Common myeloid progenitor, CD34-positive (primary cell): ENCODE measurements at places on chromosomes 16 and 17.

- no peak for DNase-seq
Measured at GRCh38 chr16:81394966-81395655, 49.5 kb upstream of the CMIP start.

GRCh38 chr16:2779151-2779920 is 2.3 kb upstream of the ELOB start:
- no peak for DNase-seq

DNA sequence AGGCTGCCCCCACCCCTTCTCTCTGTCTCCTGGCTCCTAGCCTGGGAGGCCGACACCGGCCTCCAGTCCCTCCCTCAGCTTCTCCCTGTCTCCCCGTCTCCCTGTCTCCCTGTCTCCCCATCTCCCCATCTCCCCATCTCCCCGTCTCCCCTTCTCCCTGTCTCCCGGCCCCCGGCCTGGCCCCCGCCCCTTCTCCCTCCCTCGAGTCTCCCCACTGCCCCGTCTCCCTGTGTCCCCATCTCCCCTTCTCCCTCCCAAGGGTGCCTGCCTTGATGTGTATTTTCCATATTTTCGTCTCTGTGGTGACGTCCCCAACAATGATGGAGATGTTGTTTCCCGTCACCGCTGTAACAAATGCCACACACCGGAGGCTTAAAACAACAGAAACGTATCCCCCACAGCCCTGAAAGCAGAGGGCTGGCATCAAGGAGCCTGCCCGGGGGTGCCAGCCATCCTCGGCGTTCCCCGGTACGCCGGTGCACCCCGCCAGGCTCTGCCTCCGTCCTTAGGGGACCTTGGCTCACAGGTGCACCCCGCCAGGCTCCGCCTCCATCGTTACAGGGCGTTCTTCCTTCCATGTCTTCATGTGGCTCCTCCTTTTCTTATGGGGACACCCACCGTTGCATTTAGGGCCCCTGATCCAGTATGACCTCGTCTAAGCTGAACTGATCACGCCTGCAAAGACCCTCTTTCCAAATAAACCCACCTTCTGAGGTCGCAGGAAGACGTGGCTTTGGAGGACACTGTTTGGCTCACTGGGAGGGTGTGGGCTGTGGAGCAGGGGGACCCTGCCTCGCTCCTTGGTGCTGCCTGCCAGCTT is 151.6 kb downstream of the NPIPB11 start:
- no peak for DNase-seq

GRCh38 chr16:79845734-79846135 is 245.2 kb upstream of the MAF start:
- peak; percentile 51 for DNase-seq

DNA sequence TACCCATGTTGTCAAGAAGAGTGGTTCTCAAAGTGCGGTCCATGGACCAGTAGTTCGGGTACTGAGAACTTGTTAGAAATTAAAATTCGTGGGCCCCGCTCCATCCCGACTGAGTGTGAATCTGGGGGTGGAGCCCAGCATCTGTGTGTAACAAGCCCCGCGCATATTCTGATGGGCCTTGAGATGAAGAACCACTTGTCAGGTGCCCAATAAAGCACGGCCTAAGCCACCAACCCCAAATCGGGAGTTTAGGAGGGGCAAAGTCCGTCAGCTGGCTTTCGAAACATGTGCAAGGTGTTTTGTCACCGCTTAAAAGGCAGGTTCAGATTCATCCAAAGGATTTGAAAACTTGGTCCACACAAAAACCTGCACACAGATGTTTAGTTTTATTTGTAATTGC is 29.5 kb downstream of the PSMD12 start:
- no peak for DNase-seq

DNA sequence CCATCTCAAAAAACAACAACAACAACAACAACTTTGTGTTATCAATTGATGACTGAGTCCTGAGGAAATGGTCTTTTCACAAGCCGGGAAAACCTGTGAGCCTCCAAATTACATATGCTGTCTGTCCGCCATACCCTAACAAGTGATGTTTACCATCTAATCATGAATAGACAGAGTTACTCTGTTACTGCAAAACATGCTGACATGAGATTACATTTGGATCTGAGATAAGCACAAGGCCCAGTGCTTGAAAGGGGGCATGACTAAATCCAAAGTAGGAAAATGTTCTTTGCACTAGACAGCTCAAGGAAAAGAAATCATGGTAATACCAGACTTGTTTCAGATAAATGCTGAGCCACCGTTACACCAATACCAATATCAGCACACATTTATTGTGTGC is 8.6 kb upstream of the ATXN1L start:
- no peak for DNase-seq

DNA sequence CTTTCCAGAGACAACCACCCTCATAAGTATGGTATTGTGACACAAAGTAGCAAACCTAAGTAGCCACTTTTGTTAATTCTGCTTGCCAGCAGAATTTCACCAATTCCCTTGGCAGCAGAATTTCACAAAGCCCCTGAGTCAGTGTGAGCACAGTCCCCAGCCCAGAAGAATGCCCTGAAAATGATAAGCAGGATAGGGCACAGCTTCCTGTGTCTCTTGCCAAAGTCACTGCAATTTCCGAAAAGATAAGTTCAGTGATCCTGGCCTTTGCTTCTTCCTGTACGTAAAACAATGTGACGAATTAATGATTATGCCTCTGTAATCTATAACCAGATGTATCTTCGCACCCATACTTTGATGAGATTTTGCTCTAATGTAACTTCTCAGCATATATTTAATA is 16.0 kb upstream of the WIPF2 start:
- peak; percentile 73 for DNase-seq

- DNase-seq = no peak
Measured at GRCh38 chr17:73934696-73935095, 268.8 kb upstream of the RPL38 start.

GRCh38 chr17:37842401-37842800 is 81.8 kb upstream of the TBC1D3K start:
- DNase-seq = no peak

DNA sequence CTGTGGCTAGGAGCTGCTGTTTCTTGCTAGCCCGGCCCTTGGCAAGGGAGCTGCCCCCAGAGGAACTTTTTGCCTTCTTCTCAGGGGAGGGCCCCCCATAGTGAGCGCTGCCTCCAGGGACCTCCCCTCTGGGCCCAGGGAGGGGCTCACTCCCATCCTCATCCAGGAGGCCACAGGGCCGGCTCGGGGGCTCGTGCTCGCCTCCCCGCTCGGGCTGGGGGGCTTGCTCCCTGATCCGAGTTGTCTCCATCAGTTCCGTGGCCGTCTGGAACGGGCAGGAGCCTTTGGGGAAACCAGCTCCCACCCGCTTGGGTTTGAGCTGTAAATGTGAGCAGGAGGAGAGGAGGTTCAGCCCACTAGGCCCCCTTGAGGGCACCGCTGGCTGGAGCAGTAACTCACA is 4.1 kb upstream of the SMIM5 start:
- no peak for DNase-seq

DNA sequence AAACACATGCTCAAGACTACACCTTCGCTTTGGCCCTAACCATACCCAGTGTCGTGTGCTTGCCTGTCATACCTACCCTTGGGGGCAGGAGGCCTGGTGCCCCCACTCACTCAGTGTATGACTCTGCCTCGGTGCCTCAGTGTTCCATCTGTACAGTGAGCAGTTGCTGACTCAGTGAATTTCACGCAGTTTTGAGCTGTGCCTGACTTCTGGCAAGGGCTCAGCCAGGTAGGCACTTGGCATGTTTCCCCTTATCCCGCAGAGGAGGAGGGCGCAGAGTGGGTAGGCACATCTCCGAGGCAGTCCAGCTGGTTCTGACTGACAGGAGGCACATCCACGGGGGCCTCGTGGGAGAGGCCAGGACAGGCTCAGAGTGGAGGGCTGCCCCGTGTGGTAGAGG is 148.9 kb upstream of the CIBAR2 start:
- no peak for DNase-seq

DNA sequence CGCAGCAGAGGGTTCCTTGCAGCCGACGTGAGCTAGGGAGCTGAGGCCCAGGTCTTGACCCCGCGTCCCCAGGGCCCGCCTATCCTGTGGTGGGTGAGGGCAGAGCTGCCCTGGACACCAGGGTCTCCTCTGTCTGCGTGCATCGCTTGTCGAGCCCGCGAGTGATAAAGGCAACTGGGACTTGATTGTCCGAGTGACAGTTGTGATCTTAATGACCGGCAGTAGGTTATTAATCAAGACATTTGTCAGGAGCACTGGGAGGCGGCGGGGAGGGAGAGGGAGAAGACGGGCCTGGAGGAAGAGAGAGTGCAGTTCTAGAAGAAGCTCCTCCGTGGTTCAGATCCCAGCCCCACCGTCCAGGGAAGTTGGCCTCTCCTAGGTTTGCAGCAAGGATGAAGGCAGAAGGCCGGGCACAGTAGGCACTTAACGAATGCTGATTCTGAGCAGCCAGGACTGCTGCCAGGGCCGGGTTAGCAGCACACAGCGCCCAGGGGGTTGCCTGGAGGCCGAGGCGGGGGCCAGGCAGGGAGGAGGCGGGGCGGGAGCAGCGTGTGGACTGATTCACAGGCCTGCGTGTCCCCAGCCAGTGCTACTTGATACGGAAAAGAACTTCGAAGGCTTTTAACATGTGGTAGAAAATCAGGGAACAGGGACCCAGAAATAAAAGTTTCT is 11.3 kb upstream of the GSE1 start:
- DNase-seq = no peak

DNA sequence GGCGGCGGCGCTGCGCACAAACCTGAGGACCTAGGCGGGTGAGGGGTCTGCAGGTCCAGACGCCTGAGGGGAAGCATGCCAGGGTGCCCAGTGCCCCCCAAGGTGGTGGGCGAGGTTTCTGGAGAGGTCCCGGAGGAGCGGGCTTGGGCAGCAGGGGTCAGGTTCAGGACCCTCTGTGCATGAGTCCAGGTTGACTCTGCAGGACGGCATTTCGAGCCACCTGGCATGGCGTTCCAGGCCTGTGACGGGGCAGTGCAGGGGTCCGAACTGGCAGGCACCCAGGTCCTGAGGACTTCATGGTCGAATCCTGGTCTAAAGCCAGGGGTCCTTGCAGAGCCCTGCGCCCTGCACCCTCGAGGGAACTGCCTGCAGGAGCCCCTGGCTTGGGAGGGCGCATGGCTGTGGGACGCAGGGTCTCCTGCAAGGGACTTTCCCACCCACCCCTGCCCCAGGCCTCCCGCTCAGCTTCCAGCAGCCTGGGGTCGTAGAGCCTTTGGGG is 3.5 kb downstream of the SLC16A3 start:
- no peak for DNase-seq

GRCh38 chr16:53356478-53357207 is 77.6 kb upstream of the RBL2 start:
- DNase-seq = no peak

DNA sequence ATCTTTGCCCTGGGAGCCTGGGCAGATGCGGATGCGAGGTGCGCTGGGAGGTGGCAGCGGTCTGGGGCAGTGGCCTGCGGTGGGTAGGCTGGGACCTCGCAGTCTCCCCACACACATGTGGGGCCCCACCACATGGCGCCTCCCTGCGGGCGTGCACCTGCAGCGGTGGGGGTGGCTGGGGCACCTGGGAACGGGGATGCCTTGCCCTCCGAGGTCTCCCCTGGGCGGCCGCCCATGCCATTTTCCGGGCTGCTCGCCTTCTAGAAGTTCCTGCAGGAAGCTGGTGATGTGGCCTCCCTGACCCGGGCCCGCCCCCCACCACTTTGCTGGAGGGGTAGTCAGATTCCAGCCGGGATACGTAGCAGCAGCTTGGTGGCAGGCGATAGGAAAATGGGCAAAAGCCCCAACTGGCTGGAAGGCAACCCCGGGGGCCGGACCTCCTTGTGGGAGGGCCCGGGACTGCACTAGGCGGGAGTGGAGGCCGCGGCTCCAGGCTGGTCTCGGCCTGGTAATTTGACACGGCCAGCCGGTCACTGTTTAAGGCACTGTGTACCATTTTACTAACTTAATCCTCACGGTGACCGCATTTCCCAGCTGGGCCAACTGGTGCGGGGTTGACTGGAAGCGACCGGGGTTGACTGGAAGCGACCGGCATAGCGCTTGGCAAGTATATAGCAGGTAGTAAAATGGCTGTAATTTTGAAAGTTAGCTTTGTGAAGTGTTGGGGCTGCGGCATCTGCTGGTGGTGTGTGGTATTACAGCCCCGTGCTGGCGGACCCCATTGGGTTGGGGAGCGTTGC is 38.5 kb downstream of the IGF2BP1 start:
- DNase-seq = peak; percentile 27

DNA sequence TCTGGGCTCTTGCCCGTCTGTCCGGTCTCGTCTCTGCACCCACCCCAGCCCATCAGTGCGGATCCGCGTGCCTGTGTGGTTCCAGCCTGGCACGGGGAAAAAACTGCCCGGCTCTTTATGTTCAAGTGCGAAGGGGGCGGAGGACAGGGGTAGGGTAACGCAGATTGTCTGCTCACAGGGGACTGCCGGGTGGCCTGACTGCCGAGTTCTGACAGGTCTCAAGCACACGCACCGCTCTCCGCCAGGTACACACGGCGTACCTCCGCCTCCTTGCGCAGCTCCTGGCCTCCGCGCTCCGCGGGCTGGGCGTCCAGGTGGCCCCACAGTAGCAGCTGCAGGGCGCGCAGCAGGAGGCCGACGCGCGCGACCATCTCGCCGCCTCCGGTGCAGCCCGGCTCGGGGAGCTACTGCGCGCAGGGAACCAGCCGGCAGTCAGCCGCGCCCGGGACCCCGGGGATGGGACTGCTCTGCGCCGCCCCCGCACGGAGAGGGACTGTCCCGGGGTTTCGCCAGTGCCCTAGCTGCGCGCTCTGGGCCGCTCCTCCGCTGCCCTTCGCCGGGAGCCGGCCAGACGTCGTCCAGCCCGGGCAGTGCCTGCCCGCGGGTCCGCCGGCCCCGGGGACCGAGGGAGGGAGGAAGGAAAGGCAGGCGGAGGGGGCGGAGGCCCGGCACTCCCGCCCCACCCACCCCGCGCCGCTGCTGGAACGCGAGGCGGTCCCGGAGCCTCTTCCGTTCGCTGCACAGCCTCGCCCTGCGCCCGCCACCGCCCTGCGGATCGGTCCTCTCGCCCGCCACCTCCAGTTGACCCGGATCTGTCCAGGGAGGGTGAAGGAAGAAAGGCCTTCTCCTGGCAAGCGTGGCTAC is at the start of gene MMP28:
Gene MMP28, minus strand, starts transcription at position 635 of the 864 bp plus-strand sequence. Its CDS starts 264 bp downstream, at position 371.
- DNase-seq = no peak

- DNase-seq = no peak
Measured at GRCh38 chr17:1959871-1960544, 65.1 kb downstream of the RTN4RL1 start.

DNA sequence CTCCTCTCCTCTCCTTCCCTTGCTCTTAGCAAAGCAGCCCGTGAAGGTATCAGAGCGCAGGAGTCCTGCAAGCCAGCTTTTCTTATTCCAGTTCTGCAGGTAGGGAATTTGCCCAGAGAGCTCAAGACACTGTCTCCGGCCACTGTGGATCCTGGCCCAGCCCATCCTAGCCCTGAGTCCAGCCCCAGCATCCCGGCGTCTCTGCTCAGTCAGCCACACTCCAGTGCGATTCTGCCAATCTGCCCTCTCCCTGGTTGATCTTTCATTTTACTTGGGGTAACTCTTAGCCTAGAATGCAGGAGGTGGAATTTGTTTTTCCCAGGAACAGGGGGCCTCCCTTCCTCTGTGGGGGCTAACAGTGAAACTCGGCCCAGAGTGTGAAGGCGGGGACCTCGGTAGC is 176.9 kb upstream of the GSE1 start:
- DNase-seq = no peak
